ENCODE measurements at places on chromosomes 2 and 18.

DNA sequence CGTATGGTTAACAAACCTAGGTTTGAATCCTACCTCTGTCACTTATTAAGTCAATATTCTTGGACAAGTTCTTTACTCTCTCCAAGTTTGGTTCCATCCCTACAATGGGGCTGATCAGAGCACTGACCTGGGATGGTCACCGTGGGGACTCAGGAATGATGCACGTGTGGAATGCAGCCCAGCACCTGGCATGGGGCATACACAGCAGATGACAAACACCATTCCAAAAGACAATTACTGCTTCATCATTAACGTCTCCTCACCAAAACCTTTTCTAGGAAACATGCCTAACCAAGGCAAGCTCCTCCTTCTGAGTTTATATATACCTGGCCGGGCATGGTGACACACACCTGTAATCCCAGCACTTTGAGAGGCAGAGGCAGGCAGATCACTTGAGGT is 532.9 kb upstream of the ID2 start:
- no peak for DNase-seq

- no peak for DNase-seq
These were observed 164.8 kb upstream of the ACVR2A start for GRCh38 chr2:147679955-147680531.

DNA sequence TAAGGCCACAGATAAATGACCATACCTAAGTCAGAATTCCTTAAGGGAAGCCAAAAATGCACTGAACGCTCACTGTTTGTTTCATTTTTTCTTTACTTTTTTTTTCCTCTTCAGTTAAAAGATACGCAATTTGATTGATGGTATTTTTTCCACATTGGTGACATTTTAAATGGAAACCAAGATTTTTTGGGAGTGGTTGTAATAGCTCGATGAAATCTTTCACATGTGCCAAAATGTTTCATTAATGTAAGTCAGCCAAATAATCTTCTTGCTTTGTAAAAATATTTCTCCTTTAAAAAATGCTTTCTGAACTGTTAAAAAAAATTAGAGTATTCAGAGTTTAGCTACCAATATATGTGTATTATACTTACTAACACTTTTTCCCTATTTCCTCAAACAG is 339.8 kb downstream of the ZEB2 start:
- no peak for DNase-seq

DNA sequence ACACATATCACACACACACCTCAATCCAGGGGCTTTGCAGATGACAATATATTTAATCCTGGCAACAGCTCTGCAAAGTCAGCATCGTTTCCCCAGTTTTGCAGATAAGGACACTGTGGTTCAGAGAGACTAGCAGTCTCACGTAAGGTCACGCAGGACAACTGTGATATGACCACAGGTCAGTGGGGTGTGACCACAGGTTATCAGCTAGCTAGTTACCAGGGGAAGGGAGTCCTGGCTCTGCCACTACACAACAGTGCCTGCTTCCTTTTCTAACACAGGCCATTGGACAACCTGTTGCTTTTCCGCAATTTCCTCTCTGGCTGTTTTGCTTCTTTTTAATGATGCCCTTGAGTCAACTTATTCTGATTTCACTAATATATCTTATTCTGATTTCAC is 33.3 kb downstream of the RBMS1 start:
- DNase-seq: no peak

DNA sequence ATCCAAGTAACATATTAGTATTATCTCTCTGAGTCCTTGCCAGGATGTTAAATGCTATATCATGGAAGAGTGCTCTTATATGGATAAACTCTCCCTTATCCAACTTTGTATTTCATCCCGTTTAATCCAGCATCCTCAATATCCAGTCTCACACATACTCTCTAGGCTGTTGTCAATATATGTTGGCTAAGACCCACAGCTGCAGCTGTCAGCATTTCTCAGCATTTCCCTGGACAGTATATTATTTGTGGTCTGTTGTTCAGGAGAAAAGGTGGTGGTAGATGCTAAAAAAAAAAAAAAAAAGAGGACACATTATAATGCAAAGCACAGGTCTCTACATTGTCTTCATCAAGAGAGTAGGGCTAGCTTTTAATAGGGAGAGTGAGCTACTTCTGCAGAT is 1368.0 kb upstream of the ZEB2 start:
- DNase-seq: no peak

- no peak for DNase-seq
These were observed 26.2 kb downstream of the RPRD1A start for GRCh38 chr18:36041146-36041545.

DNA sequence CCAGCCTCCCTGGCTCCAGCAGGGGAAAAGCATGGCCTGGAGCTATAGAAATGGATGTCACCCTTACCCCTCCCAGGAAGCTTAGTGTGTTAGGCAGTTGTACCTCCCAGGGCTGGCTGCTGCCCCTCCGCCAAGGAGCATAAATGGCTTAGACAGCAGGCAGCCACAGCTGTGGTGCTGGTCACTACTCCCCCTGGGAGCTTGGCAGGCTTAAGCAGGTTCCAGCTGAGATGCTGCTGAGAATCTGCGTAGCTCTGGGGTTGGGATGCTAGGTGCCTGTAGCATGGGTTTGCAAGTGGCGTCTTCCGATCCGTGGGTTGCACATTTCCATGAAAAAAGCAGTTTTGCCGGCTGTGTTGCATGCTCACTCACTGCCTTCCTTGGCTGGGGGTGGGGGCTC is 369.7 kb downstream of the CTNNA2 start:
- no peak for DNase-seq

DNA sequence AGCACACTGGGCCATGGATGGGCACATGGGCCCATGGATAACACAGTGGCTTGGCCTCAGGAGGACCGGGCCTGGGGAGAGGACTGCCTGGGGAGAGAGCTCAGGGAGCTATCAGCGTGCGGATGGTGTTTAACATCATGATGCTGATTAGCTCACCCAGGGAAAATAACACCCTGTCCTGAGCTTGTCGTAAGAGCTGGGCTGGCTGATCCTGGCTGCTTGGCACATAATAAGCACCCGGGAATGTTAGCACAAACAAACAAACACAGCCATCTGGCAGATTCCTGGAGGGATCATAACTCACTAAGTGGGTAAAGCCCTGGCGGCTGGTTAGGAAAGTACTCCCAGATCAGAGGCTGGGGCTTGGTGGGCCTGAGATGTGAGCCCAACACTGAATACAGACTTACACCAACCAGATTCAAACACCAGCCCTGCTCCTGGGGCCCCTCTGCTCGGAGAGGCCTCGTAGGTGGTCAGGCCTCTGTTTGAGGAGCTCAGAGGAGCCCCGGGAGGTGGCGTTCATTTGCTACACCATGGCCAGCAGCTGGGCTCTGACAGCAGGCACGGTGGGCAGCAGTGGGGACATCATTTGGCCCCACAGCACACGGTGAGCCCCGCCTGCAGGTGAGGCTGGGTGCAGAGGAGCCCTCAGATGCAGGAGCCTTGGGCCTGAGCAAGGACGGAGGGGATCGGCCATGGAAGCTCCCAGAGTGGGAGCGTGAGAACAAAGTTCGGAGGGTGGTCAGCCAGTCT is 193.4 kb upstream of the HDAC4 start:
- no peak for DNase-seq

- DNase-seq: no peak
These were observed 31.3 kb upstream of the CNTNAP5 start for GRCh38 chr2:123993728-123994323.

GRCh38 chr2:176154576-176155252 is 2.4 kb upstream of the HOXD3 start:
- DNase-seq: no peak

DNA sequence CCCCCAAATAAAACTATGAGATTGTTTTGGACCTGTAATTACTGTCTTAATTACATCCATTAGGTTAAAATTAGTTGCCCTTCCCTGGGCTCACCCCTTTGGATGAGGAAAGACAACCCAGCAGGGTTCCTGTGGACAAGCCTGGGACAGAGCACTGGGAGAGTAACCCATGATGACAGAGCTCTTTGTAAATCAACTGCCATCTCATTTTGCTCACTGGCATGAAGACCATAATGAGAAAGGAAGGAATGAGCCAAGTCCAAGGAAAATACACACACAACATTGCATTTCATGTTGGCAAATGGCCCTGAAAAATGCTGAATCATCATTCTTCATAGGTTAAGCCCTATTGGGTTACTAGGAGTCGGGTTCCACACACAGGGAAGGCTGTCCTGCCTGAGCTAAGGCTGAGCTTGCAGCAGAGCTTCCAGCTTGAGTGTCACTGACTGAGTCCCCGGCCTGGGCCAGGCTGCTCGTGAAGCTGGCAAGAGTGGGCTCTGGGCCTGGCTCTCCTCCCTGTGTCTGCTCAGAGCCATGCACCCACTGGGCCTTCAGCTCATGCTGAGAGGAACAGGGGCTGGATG is 94.1 kb upstream of the ACAA2 start:
- no peak for DNase-seq

GRCh38 chr2:8578335-8579244 is 103.3 kb upstream of the ID2 start:
- DNase-seq: no peak

- DNase-seq: no peak
These were observed 101.4 kb downstream of the COLEC12 start for GRCh38 chr18:398935-399630.

GRCh38 chr2:241965931-241966412 is 96.4 kb downstream of the RTP5 start:
- peak; percentile 82 for DNase-seq

GRCh38 chr2:168469281-168469988 is 13.4 kb downstream of the CERS6 start:
- no peak for DNase-seq

DNA sequence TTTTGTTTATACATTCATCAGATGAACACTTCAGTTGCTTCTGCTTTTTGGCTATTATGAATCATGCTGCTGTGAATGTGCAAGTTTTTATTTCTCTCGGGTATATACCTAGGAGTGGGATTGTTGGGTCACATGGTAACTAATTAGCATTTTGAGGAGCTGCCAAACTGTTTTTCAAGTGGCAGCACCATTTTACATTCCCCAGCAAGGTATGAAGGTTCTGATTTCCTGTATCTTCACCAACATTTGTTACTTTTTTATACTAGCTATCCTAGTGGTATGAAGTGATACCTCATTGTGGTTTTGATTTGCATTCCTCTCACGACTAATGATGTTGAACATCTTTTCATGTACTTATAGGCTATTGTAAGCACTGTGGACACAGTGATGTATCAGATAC is 53.9 kb downstream of the DYNC1I2 start:
- DNase-seq: no peak

- DNase-seq: no peak
These were observed 51.2 kb downstream of the MYO3B start for GRCh38 chr2:170229125-170229524.

DNA sequence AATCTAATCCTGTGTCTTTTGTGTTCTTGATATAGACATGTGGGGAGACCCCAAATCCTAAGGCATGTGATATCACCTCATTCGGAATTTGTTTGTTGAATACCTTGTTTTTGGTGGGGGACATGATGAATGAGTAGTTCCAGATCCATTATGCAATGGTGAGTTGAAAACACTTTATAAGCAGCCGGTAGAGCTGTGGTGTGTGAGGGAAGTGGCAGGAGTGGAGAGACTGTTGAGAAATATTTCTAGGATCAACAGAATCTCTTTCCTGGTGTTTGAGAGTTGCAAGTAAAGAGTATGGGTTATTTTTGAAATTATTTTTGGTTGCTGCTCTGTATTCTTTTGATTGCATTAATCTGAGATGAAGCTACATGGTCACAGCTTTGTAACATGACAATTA is 34.4 kb downstream of the LHCGR start:
- no peak for DNase-seq

GRCh38 chr2:30752811-30753210 is 54.4 kb downstream of the CAPN13 start:
- no peak for DNase-seq

- DNase-seq: no peak
These were observed 8.8 kb downstream of the SLC39A6 start for GRCh38 chr18:36120297-36120696.

DNA sequence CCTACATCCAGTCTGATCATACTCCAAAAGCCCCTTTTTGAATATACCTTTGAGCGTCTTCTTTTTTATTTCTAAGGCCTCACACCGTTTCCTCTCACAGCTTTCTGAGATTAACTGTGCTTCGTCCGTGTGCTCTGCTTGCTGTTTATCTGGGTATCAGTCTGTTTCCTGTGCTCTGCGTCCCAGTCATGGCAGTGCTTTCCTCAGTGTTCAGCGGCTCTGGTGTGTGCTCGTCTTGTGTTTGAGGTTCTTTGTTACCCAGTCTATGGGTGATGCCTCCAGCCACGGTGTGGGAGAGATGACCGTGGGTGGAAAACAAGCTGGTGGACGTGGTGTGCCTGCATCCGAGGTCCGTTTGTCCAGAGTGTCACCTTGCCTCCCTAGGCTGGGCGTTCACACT is 33.6 kb upstream of the BIN1 start:
- no peak for DNase-seq

GRCh38 chr2:27773959-27774358 is 2.4 kb downstream of the MRPL33 start:
- DNase-seq: no peak

DNA sequence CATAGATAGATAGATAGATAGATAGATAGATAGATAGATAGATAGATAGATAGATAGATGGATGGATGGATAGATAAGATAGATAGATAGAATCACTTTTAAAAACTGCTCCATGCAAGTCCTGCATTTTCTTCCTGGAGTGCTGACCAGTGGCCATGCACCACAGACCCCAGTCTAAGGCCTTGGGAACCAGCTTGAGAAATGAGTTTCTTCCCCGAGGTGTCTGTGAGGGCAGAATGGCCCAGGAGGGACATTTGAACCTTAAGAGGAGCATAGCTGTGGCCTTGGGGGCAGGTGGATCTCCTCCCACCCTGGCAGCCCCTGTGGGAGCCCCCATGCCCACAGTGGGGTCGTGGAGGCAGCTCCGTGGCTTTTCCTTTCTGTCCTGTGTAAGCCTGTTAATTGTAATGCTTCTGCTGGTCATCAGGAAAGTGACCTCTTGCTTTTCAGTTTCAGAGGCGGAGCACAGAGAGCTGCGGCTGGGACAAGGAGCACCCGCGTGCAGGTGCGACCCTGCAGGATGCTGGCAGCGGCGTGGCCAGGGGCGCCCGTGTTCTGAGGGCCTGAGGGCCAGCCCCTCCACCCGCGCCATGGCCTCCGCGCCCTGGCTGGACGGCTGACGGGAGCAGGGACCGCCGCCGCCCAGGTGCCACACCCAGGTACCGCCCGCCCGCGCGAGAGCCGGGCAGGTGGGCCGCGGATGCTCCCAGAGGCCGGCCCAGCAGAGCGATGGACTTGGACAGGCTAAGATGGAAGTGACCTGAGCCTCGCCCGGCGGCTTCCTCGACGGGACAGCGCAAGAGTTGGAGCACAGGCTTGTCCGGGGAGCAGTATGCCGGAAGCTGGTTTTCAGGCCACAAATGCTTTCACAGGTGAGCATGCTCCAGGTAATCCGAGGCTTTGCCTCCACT is 168.6 kb downstream of the LDLRAD4 start:
- no peak for DNase-seq

DNA sequence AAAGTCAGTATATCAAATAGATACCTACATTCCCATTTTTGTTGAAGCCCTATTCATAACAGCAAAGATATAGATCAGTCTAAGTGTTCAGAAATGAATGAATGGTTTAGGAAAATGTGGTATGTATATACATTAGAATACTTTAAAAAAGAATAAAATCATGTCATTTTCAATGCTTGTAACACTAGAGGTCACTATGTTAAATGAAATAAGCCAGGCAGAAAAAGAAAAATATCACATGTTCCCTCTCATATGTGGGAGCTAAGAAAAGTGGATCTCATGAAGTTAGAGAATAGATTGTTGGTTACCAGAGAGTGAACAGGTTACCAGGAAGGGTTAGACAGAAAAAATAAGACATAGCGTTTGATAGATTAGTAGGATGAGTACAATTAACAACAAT is 1111.0 kb upstream of the SLC39A10 start:
- no peak for DNase-seq

Data from AG09309 (cell line).